ENCODE measurements at places on chromosomes 7 and 10.
A peak's percentile ranks its signal among the peaks of the same experiment; 100 is the strongest.

GRCh38 chr7:81960026-81960425 is 190.2 kb upstream of the HGF start:
- no peak for DNase-seq

GRCh38 chr10:21638681-21639080 is 104.6 kb downstream of the MLLT10 start:
- no peak for DNase-seq

- DNase-seq, result no peak
Measured at GRCh38 chr10:11936389-11937152, 106.0 kb downstream of the UPF2 start.

DNA sequence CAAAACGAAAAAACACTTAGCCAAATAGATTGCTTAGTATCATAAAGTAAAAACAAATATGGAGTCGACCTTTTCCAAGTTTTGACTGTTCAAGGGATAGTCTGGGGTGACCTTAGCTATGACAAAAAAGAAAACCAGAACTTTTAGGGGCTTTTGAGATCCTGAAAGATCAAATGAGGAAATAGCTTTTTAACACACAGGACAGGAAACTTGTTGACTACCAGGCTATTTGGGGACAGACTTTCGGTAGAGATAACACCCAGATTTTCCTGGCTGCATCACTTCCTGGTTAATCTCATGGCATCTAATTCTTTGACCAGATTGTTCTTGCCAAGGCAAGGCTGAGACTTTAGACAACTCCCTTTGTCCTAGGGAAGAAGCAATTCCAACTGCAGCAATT is 34.5 kb upstream of the EGR2 start:
- DNase-seq, result no peak

DNA sequence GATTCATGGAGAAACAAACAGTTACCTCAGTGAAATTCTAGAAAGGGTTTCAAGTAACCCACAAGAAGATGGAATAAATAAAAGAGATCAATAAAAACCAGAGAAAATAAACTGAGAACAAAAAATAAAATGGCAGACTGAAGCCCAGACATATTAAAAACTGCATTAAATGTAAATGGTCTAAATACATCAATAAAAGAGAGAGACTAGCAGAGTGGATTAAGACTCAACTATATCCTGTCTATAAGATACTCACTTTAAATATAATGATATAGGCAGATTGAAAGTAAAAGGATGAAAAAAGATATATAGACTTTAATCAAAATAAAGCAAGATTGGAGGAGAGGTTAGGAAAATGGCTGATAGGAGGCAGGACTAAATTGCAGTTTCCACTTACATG is 18.8 kb upstream of the EBF3 start:
- DNase-seq, result no peak

DNA sequence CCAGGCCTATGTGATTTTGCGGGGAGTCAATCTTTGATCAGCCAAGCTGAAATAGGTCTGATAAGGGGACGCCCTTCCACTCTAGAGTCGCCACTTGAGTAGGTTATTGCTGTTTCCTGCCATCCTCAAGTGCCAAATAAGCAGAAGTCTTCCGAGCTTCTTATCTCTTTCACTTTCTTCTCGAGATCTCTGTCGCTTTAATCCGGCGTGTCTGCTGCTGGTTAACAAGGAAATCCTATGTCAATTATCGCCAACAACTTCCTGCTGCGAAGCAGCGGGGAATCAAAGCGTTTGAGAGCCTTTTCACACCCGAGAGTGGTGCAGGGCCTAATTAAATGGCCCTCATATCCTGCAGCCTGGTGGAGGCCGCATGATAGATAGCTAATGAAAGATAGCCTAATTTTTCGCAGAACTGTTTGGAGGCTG is 215.9 kb downstream of the RAB11FIP2 start:
- DNase-seq, result peak; percentile 21

- peak; percentile 54 for DNase-seq
Measured at GRCh38 chr10:127243490-127244272, 47.3 kb upstream of the INSYN2A start.

- no peak for DNase-seq
Measured at GRCh38 chr10:70588255-70588654, 14.3 kb downstream of the PRF1 start.

GRCh38 chr10:58618158-58618676 is 105.5 kb downstream of the BICC1 start:
- no peak for DNase-seq

DNA sequence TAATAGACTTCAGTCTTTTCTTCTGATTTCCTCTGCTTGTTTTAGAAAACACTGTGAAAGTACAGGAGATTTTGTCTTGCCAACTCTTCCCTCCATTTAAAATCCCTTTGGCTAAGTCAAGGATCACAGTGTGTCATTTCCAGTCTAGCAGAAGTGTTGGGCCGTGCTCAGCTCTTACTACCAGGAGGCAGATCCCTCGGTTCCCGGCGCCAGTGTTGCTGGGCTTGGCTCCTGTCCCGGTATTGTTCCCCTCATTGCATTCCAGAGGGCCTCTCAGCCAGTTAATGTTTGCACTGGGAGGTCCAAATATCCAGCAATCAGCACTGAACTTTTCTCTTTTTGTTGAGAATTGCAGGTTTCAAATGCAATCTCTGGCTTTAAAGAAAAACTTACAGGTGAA is 612.1 kb upstream of the MGMT start:
- no peak for DNase-seq

GRCh38 chr10:71294091-71294561 is 24.9 kb upstream of the SLC29A3 start:
- DNase-seq, result no peak

DNA sequence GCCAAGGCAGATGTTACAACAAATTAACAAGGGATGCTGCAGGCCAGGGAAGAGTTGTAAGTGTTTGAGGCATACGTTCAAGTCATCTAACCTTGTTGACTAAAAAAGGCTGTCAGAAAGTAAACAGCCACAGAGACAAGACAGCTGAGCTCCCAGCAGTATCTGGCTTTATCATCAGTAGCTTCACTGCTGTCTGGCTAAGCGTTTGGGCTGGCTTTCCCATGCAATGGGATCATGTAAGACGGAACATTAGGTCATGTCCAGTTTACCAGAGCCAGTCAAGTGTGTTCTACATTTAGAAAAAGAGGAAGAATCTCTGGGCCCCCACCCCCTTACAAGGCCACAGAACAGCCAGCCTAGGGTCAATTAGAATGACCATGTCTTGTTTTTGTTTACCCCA is 51.3 kb upstream of the GSAP start:
- DNase-seq, result no peak

- no peak for DNase-seq
Measured at GRCh38 chr10:52778511-52779392, 6.2 kb upstream of the MBL2 start.

DNA sequence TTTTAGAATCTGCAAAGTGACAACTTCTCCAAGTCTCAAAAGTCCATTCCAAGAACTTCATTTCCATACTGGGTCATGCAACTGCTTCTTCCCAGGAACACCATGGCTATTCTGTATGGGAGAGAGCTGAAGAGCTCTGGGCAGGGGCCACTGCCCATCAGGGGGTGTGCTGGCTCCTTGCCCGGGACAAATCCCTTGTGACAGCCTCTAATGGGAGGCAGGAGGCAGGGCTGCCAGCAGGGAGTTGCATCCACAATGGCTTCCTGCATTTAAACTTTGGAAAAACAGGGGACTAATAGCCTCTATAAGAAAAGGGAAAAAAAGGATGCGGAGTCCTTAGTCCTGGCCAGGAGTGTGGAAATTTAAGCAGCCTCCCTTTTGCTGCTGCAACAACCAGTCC is 18.4 kb upstream of the FRMD4A start:
- no peak for DNase-seq

GRCh38 chr10:93854975-93855374 is 38.8 kb upstream of the SLC35G1 start:
- no peak for DNase-seq
